ENCODE measurements at places on chromosomes 3 and 15. TPM values are rescaled to one million over a fixed set of nuclear protein-coding genes. Genes with fewer than 3 reads are reported as not detected.

Gene SLC27A2
- 0.91 TPM for total RNA-seq

Gene KLHL25
- total RNA-seq = 19.3 TPM

Gene CPN2
- not detected for total RNA-seq

Gene NR2E3
- not detected for total RNA-seq

Gene RARRES1
- 2.5 TPM for total RNA-seq

Gene AADACL2
- not detected for total RNA-seq

Gene BNC1
- total RNA-seq = 0.35 TPM

Gene TP63
- not detected for total RNA-seq

Gene FGF12
- total RNA-seq = 3.0 TPM

Gene IL17RC
- total RNA-seq = 7.3 TPM

Gene LRRIQ4
- total RNA-seq = 0.16 TPM

Gene ZDHHC23
- total RNA-seq = 0.28 TPM

Gene GATM
- total RNA-seq = 10.7 TPM

Gene SLC51B
- not detected for total RNA-seq

Gene GOLGA8J
- 0.54 TPM for total RNA-seq

Gene MME
- 0.52 TPM for total RNA-seq

Gene ZNF860
- 0.27 TPM for total RNA-seq

Gene P3H2
- 4.1 TPM for total RNA-seq

Gene MESP2
- total RNA-seq = 0.36 TPM

Gene TMEM212
- total RNA-seq = not detected

Gene B4GALT4
- total RNA-seq = 12.0 TPM

Gene CNTN3
- total RNA-seq = 0.50 TPM

Gene COPS2
- 92.8 TPM for total RNA-seq

Gene ITIH1
- not detected for total RNA-seq

Gene FEZF2
- 0.28 TPM for total RNA-seq

Gene IGSF10
- not detected for total RNA-seq

Gene SERPINI2
- total RNA-seq = 0.86 TPM

Gene AQP9
- total RNA-seq = not detected

Gene CPLX3
- not detected for total RNA-seq

Gene SLC22A14
- not detected for total RNA-seq

Gene FBXW12
- 0.44 TPM for total RNA-seq

Gene DUOX2
- 0.02 TPM for total RNA-seq
